ENCODE measurements at places on chromosomes 1 and 21. TPM values are rescaled to one million over a fixed set of nuclear protein-coding genes. Genes with fewer than 3 reads are reported as not detected.

DNA sequence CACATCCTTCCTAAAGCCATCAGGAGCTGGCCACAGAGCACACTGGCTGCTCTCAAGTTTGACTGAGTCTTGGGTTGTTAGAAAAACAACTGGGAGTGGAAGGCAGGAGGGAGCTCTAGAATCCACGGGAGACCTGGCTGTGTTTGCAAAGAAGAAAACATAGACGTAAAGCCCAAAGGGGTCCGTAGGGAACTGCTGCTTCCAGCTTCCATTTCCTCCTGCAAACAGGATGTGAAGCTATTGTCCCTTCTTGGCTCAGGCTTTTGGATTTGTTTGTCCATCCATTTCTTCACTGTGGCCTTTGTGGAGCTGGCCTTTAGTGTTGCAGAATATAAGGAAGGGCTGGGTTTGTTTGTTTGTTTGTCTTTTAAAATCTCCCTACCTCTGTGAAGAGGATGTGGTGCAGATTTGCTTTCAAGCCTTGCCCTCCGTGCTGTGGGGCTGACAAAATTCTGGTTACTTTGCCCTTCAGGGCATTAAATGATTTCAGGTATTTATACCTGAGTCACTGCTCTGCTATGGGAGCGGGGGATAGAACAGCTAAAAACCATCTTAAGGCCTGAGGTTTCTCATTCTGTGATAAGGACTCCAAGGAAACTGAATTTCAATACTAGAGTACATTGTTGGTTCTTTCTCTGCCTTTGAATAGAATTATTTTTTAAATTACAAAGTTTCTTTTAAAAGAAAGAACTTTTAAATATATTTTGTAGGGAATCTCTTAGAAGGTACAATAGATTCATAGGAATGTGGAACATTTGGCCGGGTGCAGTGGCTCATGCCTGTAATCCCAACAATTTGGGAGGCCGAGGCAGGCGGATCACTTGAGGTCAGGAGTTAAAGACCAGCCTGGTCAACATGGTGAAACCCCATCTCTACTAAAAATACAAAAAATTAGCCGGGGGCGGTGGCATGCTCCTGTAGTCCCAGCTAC is 74.3 kb downstream of the MPZL1 start:
- DNase-seq, result no peak

SLC22A15 gene
- 1.7 TPM for total RNA-seq

GRCh38 chr21:38377165-38378088 is 120.6 kb downstream of the KCNJ15 start:
- no peak for DNase-seq

CD160 gene
- 0.14 TPM for total RNA-seq

GRCh38 chr21:31064803-31065202 is 26.5 kb upstream of the KRTAP19-8 start:
- no peak for DNase-seq

RNASEL gene
- 4.5 TPM for total RNA-seq

GRCh38 chr21:27122686-27123085 is 155.8 kb upstream of the ADAMTS5 start:
- DNase-seq, result no peak

DNA sequence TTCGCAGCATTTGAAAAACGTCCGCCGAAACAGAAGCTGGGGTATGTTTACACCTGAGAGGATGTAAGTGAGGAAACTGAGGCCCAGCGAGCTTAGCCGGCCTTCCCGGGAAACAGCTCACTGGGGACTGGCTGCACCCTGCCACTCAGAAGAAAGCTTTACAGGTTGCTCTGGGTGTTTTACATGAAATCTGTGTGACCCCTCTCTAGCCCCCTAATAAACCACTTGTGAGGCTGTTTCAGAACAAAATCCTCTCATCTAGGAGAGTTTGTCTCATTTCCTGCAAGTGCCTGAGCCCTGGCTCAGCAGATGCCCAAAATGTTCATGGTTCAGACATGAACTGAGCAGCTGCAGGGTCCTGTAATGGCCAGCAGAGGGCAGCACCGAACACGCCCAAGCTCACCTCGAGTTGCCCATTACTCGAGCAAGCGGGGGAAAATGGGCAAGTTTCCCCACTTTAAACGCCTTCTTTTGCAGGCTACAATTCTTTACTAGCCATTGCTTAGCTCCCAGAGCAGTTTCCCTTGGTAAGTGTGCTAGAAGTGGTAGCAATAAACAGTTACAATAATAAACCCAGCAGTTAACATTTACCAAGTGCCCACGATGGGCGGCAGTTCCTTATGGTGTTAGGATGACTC is 76.4 kb downstream of the FHAD1 start:
- peak; percentile 81 for DNase-seq

DNA sequence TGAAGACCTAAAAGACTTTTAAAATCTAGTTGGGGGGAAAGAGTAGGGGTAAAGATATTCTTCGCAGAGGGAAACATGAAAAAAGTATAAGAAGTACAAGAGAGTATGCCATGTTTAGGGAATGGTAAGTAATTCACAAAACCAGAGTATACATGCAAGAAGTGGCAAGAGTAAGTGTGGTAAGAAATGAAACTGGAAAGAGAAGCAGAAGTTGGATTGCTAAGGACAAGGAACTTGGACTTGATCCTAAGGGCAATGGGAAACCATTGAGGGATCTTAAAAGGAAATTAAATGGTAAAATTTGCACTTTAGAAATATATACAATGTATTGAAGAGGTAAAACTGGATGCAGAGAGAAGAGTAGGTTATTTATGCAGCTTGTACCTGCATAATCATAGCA is 9.2 kb upstream of the ZNF644 start:
- no peak for DNase-seq

GRCh38 chr21:44910229-44911067 is 10.3 kb downstream of the ITGB2 start:
- DNase-seq, result no peak

DNA sequence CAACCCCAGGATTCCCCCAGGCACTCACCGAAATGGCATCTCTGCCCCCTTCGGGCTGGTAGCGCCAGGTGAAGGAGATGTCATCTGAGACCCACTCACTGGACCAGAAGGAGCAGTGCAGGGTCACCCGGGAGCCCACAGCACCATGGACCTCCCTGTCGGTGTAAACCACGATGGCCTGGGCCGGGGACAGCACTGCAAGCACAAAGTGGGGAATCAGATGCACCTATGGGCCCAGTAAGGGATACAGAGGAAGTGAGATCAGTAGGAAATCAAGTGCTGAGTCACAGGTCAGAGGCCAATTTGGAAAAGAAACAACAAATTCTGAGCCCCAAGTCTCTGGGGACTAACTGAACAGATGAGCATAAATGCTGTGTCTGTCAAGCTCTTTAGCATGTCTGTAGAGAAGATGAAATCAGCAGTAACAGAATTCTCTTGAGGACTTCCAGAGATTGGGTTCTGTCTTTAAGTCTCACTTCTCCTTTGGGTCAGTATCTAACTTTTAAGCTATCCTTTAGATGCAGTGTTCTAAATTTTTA is 2.5 kb downstream of the MPZ start:
- peak; percentile 13 for DNase-seq

CFAP45 gene
- total RNA-seq, result 2.1 TPM

GJB3 gene
- not detected for total RNA-seq

GRCh38 chr1:151716771-151717631 is at the start of gene CELF3:
Gene CELF3, minus strand, starts transcription at chr1:151716803. Its CDS starts 783 bp downstream, at chr1:151716020.
- DNase-seq, result peak; percentile 30

DNA sequence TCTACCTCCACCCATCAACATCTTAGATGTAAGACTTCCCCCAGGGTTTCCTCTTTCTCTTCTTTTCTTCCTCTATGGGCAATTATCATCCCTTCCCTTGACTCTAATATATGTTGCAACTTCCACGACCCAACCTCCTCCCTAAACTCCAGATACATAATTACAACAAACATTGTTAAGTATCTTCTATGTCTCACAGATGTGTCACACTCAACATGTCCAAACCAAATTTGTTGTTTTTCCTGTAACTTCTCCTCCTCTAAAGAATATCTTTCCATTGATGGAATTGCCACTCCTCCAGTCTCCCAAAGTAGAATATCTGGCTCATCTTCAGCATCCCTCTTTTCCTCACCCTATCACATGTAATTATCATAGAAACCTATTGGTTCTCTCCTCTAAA is 314.2 kb downstream of the RWDD3 start:
- DNase-seq, result no peak

DNA sequence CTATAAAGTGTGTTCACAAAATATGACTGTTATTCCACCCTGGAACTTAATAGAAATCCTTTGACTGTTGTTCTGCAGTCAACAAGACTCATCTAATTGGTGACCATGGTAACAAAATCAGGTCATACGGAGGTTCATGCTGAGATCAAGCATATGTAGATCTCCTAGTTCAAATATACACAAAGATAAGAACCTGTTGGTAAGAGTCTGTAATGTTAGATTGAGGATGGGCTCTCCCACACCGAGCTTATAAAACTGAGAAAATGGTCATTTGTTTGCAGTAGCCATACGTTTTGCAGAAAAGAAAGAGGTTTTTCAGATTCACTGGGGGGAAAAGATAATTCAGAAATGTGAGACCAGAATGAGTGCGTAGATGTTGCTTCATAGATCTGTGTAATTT is 468.1 kb downstream of the RPS6KC1 start:
- no peak for DNase-seq

DNA sequence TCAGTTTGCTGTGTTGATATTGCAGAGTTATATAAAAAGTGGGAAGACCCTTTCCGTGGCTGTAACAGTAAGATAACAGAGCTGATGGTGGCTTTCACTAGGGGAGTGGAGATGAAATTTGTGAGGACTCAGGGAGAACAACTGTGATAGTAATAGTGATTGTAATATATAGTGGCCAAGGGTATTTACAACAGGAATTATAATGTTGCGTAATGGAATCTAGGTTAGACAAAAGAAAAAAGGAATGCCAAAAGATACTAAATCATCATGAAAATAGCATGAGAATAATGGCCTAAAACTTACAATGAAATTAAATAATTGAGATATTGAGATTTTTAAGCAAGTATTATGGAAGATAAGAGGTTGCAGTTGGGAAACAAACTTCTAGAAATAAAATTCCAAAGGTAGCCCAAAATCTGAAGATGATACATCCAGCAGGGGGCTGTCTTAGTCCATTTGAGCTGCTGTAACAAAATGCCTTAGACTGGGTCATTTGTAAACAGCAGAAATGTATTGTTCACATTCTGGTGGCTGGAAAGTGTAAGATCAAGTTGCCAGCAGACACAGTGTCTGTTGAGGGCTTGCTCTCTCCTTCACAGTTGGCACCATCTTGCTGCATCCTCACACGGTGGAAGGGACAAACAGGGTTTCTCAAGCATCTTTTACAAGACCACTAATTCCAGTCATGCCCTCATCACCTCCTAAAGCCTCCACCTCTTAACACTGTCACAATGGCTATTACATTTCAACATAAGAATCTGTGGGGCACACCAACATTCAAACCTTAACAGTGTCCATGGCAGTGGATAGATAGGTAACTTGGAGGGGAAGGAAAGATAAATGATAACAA is 711.2 kb downstream of the MRPL39 start:
- no peak for DNase-seq

DNA sequence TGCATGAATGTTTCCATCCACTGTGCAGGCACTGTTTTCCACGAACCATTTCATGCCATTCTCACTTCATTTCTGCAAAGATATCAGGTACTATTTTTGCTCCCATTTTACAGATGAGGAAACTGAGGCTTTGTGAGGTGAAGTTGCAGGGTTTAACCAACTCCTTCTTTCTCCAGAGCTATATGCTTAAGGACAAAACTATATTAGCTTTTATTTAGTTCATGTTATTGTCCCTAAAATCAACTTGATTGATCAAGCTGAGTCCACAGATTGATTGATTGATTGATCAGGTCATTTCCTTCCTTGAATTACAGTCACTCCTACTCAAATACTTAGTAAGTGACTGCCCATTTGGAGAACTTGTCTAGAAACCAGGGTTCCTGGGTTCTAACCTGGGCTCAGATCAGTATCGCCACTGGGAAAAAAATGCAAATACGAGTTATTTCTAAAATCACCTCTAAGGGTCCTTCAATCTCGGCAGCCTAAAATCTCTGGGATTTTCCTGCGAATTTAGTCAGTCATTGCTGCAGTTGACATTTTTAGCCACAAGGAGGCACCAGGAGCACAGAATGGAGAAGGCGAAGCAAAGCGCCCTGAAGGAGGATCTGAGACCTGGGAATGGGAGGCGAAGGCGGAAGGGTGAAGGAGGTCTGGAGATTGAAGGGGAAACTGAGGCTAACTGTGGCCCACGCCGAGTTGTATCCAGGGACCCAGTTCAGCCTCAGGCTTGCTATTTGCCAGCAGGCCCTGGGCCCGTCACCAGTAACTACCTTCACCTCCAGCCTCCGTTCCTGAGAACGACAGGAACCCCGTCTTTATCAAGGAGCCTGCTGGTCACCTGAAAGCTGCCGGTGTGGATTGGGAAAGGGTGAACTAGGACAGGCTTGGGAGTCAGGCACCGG is 14.3 kb upstream of the MUL1 start:
- peak; percentile 72 for DNase-seq

DNA sequence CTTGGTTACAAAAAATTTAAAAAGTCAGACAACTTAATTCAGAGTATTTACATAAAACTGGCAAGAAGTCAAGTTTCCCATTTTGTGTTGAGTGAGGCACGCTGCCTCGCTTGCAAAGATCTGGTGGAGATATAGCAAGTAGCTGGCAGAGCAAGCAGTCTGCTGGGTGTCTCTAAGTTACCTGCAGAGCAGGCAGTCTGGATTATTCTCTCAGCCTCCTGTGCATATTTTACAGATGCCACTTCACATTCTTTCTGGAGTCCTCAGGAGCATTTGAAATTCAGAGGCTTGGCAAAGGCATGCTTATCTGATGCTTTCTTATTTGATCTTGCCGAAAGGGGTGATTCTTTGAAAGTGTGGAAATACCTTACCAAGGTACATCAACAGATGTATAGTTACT is 640.4 kb upstream of the ADGRL4 start:
- no peak for DNase-seq

SNX7 gene
- 0.43 TPM for total RNA-seq

DNA sequence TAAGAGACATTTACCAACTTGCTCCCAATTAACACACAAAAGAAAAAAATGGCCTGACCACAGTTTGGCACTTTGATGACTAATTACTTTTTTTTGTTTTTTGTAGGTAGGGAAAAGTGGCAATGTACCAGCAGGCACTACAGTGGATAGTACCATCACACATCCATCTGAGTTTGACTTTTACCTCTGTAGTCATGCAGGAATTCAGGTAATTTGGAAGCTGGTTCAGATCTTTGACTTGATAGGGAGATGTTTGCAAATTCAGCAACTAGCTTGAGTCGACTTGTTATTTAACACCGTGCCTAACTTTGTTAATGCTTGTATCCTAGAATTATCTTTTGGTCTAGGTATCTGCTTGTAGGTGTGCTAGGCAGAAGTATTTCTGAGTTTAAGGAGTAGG is 33.0 kb upstream of the AGO1 start:
- DNase-seq, result no peak

SAMD13 gene
- 0.48 TPM for total RNA-seq

DNA sequence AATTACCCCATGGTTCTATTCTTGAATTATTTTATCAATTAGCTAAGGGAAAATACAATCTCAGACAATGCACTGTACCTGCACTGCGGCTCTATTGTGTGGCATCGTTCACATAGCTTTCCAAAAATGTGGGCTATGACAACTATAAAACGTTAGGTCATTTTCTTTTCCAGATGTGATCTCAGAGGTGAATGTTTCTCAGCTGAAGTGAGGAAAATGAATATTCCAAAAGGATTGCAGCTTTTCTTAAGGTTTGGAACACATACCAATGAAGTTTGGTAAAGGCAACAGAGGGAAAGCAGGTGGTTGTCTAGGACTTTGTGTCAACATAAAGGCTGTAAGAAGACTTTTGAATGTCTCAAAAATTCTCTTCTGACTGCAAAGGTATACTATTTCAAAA is 105.5 kb downstream of the NRIP1 start:
- no peak for DNase-seq

Measured in activated CD4-positive, alpha-beta memory T cell treated with anti-CD3 and anti-CD28 coated beads for 36 hours (primary cell).